ENCODE measurements at places on chromosomes 2 and 18.

DNA sequence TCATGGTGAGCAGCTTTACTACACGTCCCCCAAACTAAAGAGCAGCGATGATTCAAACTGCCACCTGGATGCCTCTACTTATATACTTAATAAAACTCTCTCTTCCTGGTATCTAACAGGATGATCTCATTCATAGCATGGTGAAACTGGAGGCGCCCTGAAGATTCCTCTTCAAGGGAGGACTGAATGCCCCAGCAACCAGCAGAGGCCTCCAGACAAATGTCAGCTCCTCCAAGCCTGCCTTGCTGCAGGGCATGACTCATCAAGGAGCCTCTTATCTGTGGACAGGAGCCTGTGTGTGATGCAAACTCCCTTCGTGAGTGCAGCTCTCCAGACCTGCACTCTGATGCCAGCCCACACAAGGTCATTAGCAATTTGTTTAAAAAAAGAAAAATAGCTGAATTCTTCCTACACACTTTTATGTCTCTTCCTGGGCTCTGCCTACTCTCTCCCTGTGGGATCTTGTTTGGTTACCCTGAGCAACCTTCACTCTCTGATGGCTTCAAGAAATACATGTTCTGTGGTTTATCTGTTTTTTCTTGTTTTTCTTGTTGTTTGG is 30.2 kb downstream of the LONRF2 start:
- no peak for DNase-seq

- DNase-seq = no peak
Observed at GRCh38 chr18:80201739-80202138, 45.6 kb downstream of the PARD6G start.

DNA sequence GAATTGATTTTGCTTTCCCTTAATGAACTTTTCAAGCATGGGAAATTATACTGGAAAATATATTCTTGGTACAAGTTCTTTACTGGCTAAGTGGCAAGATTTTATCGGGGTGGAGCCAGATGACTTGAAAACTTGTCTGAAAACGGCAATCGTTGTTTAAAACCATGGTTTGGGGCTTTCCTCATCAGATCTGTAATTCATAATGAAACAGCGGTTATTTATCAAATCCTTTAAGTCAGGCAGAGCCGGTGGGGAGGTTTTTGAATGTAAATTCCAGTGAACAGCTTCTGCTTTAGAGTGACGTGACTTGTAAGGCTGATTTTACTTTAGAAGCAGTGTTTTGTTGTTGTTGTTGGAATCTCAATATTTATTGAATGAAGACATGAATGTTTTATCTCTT is 2.6 kb downstream of the SEC11C start:
- DNase-seq = no peak

DNA sequence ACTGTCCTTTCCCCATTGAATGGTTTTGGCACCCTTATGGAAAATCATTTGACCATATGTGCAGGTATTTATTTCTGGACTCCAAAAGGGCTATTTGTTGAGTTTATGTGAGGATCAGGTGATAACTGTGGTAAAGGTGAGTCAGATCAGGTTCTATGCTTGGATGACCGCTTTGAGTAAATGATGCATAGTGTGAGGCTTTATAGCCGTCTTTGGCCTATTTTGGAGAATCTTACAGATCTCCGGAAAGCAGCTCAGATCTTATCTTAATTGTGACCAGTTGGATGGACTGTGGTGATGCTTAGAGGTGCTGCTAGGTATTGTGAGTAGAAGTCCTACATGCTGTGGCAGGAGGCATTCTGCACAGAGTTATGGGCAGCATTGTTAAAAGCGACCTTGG is 126.2 kb downstream of the METTL8 start:
- no peak for DNase-seq

GRCh38 chr18:32779010-32779409 is 6.2 kb upstream of the KLHL14 start:
- no peak for DNase-seq

DNA sequence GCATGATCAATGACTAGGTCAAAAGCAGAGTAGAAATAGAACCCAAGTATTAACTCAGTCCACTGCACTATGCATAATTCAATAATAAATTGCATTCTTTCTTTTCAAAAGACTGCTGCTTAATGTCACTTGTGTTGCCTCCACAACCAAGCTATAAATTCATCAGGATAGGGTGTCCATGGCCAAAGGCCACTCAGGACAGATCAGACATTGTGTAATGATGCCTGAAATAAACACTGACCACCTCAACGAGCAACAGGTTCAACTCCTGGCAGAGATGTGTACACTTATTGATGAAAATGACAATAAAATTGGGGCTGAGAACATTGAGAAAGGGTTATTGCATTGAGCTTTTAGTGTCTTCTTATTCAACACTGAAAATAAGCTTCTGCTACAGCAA is 194.5 kb upstream of the SPOPL start:
- no peak for DNase-seq

DNA sequence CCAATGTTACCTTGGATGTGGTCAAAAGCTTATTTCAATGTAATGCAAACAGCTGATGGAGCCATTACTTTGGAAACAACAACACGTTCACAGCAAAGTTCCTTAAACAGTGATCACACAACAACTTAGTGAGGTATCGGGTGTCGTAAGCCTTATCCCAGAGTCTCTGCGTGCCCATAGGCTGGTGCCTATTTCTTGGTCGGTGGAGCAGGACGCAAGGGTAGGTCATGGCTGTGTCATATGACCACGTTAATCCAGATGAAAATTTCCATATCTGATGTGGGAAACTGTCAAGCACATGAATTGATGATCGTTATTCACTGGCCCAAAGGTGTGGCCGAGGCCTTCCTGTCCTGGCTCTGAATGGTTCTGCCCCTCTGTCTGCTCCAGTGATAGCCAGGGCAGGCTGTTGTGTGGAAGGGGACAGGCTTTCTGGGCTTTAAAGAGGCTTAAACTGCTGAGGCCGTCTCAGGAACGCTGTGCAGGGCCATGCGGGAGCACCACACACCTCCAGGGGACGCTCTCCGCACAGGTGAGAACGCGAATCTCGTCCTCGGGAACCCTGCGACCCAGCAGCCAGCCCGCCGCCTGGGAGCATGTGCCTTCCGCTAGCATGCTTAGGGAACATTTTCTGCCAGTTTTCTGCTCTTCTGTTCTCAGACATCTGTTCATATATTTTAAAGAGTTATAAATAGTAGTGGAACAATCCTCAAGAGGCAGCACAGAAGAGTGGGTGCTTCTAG is 90.6 kb downstream of the KCTD1 start:
- no peak for DNase-seq

- no peak for DNase-seq
Observed at GRCh38 chr2:62564380-62565137, 58.6 kb upstream of the TMEM17 start.

- no peak for DNase-seq
Observed at GRCh38 chr2:241615041-241615440, 21.9 kb downstream of the THAP4 start.

DNA sequence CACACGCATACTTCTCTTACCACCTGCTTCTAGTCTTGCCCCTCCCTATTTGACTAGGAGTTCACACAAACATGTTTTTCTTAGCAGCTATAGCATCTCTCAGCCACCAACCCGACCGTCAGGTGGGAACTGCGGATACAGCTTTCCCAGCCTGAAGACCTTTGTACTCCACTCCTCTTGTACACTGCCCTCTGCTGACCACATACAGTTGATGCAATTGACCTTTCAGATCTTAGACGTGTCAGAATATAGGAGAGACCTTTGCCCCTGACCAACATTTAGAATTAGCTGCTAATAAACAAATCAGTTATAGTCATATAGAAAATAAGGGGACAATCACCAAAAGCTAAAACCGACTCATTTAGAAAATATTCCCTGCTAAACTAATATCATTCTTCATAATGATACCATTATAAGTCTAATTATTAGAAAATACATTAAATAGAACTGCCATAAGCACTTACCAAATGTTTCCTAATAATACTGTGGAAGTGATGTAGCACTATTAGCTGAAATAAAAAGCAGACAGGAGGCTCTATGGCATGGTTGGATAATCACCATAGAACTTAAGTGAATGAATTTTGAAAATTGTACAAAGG is 208.4 kb downstream of the RAD51AP2 start:
- peak; percentile 28 for DNase-seq

- DNase-seq = no peak
Observed at GRCh38 chr2:59000796-59001195, 759.7 kb upstream of the FANCL start.
